ENCODE measurements at places on chromosomes 6 and 20.

GRCh38 chr6:2639167-2639566, 111.6 kb downstream of the MYLK4 start:
- DNase-seq = no peak

GRCh38 chr6:20366082-20366830, 35.4 kb upstream of the E2F3 start:
- no peak for DNase-seq

- no peak for DNase-seq
Observed at GRCh38 chr20:19588732-19589131, 169.3 kb upstream of the RIN2 start.

- no peak for DNase-seq
Observed at GRCh38 chr20:39214828-39215227, 252.7 kb downstream of the DHX35 start.

DNA sequence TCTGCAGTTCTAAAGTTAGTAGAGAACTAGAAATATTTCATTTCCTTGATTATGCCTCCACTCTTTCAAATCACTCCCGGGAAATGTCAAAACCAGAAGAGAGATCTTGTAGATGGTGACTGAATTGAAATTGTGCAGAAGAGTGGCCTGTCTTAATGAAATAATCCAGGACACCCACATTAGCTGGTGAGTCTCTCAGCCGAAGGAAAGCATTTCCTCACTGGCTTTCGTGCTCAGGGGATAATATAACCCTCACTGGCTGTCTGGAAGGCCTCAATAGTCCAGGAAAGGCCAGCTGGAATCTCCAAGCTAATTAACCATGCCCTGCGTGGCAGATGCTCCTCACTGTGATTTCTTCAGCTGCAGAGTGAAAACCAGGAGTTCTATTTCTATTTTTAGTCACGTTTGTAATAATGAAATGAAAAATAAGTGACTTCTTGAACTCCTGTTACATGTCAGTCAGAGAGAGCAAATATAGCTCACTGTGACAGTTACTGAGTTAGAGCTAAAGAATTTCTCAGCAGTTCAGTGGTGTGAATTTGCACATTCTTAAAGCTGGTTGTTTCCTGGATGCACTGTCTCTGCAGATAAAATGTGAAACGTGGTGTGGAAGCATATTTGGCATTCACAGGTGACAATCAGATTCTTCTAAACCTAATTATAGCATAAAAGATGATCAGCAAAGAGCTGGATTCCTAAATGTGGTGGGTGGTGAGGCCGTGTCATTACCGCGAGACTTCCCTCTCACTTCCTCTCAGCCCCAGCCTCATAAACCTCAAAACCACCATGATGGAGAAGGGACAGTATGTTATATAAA, 211.7 kb downstream of the LMBRD1 start:
- no peak for DNase-seq

DNA sequence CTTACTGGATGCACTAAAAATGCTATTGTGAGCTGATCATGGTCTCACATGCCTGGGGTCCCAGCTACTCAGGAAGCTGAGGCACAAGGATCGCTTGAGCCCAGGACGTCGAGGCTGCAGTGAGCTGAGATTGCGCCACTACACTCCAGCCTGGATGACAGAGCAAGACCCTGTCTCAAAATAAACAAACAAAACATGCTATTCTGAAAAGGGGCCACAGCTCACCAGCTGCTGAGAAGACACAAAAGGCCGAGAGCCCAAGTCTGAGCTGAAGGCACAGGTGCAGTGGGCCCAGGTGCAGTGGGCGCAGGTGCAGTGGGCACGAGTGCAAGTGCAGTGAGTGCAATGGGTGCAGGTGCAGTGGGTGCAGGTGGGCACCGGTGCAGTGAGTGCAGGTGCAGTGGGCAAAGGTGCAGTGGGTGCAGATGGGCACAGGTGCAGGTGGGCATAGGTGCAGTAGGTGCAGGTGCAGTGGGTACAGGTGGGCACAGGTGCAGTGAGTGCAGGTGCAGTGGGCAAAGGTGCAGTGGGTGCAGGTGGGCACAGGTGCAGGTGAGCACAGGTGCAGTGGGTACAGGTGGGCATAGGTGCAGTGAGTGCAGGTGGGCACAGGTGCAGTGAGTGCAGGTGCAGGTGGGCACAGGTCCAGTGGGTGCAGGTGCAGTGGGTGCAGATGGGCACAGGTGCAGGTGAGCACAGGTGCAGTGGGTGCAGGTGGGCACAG, 16.0 kb downstream of the ZBTB46 start:
- no peak for DNase-seq

- no peak for DNase-seq
Observed at GRCh38 chr20:46285740-46286139, 22.6 kb downstream of the CDH22 start.
